ENCODE measurements at places on chromosomes 2 and 18. TPM values are rescaled to one million over a fixed set of nuclear protein-coding genes. Genes with fewer than 3 reads are reported as not detected.

The TEKT4 gene
- not detected for total RNA-seq

The EMILIN2 gene
- 4.6 TPM for total RNA-seq

The PFN4 gene
- total RNA-seq: not detected

The EFHD1 gene
- 4.3 TPM for total RNA-seq

The GPR39 gene
- total RNA-seq: not detected

The HOXD11 gene
- total RNA-seq: not detected

The MCFD2 gene
- 42.4 TPM for total RNA-seq

The CD8B2 gene
- 13.1 TPM for total RNA-seq

The ANKRD30BL gene
- not detected for total RNA-seq

DNA sequence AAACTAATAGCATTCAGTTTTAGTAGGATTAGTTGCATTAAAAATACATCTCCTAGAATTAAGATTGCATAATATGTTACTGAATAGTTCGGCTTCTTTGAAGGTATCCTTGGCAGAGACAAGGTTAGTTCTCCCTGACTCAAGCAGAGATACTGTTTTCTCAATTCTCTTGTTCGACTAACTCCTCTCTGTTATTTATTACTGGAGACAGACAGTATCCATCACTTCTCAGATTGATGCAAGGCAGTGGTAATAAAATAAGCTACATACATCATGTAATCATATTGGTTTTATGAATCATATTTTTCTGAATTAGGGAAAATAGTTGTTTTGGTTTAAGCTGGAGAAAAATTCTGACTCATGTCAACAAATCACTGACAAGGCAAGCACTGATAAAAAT, 134.8 kb downstream of the SLC8A1 start:
- no peak for DNase-seq

- DNase-seq: no peak
Measured at GRCh38 chr2:139773720-139774277, 993.6 kb upstream of the NXPH2 start.

- DNase-seq: no peak
Measured at GRCh38 chr2:201452922-201453643, 1.5 kb downstream of the STRADB start.

DNA sequence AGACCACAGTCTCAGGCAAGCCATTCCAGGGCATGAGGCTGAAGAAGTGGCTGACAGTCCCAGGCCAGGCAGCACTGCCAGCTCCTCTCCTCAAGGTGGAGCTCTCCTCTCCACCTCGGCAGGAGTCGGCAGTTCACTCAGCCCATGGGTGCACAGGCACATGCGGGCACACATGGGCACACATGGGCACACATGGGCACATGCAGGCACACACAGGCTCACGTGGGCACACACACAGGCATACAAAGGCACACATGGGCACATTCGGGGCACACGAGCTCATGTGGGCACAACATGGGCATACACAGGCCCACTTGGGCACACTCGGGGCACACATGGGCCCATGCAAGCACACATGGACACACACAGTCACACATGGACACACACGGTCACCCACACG, 65.3 kb upstream of the TAF1B start:
- DNase-seq: no peak

DNA sequence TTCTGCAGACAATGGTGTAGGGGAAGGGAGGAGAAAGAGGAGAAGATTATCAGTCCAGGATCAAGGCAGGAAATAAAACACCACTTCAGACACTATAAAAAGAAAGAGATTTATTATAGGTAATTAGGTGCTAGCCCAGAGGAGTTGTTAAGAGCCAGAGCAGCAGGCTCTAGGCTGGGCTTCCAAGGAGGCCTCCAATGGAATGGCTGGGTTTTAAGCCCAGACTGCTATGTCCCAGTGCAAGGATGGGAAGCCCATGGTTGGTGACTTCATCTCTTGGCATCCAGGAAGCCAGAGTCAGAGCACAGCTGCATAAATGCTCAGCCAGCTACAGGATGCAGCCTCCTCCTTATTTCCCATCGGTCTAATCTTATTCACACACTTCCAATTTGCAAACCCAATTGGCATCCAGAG, 95.6 kb downstream of the LAMA3 start:
- no peak for DNase-seq

DNA sequence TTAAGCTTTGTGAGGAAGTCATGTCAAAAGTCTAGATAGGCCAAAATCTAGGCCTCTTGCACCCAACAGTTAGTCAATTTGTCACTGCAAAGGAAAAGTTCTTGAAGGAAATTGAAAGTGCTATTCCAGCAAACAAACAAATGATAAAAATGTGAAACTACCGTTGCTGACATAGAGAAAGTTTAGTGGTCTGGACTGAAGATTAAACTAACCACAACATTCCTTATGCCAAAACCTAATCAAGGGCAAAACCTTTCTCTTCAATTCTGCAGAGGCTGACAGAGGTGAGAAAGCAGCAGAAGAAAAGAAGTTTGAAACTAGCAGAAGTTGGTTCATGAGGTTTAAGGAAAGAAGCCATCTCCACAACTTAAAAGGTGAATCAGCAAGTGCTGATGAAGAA, 44.0 kb upstream of the LRRTM4 start:
- DNase-seq: no peak

- no peak for DNase-seq
Measured at GRCh38 chr18:40452599-40452998, 1502.4 kb upstream of the PIK3C3 start.

DNA sequence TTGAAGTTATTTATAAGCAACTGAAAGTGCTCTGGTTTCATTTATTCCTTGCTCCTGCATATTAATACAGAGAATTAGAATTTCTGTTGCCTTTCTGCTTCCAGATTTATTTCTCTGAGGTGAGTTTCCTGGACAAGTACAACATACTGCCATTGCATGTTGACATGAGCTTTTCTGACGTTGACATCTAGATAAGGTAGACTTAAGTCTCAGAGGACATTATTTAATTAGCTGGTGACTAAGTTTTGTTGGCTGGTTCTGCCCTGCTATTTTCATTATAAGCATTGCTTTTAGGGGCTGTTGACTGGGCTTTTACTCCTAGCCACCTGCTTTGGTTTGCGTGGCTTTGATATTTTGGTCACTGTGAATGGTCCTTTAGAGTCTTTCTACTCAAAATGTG, 282.9 kb upstream of the SPRED2 start:
- no peak for DNase-seq

- DNase-seq: no peak
Measured at GRCh38 chr2:152594022-152594766, 123.1 kb downstream of the PRPF40A start.

GRCh38 chr2:157898591-157898996, 22.5 kb upstream of the ACVR1 start:
- DNase-seq: no peak

GRCh38 chr2:70087702-70088597, 673 bp downstream of the PCBP1 start:
- peak; percentile 38 for DNase-seq

GRCh38 chr18:24199372-24199962, 60.6 kb downstream of the CABYR start:
- no peak for DNase-seq

GRCh38 chr2:196103626-196104025, 35.0 kb upstream of the DNAH7 start:
- no peak for DNase-seq

GRCh38 chr2:195410074-195410671, 246.9 kb upstream of the SLC39A10 start:
- DNase-seq: no peak

DNA sequence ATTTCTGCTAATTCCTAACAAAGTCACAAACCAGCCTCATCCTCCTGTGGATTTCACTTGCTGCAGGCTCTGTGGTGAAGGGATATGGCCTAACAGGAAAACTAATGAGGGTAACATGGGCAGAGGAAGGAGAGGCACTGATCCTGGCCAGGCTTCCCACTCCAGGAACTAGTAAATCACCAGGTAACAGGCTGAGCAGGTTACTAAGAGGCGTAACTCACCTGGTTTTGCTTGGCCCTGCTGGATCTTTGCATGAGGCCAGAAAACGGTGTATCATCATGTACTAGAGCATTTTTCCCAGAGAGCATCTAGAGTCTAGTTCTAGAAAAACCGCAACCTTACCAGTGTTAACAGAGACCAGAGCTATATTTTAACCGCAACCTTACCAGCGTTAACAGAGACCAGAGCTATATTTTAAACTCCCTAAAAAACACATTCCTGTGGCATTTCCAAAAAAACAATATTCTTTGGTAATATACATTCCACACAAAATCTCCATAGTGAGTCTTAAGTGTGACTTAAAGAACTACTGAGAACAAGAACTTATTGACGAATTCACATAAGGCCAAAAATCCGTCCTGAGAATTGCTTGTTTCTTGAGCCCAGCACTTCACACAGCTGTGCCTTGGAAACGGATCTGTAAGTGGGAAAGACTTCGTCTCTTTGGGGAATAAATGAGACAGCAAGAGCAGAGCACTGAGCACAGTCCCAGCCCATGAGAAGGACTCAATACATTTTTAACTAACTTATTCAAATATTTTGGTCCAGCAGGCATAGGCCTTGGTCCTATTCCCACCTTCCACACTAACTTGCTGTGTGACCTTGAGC, 43.4 kb downstream of the DPP4 start:
- no peak for DNase-seq

GRCh38 chr2:12162269-12163247, 416.1 kb downstream of the LPIN1 start:
- no peak for DNase-seq

GRCh38 chr2:123597988-123598387, 427.1 kb upstream of the CNTNAP5 start:
- no peak for DNase-seq

- no peak for DNase-seq
Measured at GRCh38 chr18:25561918-25562317, 210.0 kb upstream of the ZNF521 start.

DNA sequence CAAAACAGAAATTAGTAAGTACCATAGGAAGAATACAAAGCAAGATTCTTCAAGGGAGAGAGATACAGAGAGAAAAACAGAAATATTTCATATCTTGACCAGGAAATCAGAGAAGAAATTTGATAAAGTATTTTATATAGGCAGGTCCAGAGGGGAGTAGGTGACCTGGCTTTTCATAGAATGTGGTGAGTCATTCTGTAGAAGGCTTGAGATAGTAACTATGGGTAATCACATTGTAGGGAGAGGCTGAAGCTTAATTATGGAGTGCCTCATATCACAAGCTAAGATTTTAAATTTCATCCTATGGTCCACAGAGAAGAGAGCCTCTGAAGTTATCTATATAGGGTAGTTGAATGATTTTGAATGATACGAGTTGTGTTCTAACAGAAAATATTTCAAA, 195.0 kb upstream of the CYRIA start:
- no peak for DNase-seq

DNA sequence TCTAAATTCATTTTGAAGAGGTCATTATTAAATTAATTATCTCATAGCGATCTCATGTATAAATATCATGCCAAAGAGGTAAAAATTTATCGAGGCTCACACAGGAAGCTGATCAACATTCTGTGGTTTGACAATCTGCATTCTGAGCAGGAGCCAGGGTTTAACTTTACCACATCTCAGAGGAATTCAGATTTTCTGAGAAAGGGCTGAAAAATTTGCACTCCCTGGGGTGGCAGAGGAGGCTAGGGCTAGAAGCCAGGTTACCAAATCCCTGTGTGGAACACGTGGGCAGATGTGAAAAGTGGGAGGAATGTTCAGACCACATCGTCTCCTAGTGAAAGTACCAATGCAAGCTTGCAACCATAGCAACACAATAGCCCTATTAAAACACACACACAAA, 63.5 kb upstream of the CTLA4 start:
- no peak for DNase-seq

DNA sequence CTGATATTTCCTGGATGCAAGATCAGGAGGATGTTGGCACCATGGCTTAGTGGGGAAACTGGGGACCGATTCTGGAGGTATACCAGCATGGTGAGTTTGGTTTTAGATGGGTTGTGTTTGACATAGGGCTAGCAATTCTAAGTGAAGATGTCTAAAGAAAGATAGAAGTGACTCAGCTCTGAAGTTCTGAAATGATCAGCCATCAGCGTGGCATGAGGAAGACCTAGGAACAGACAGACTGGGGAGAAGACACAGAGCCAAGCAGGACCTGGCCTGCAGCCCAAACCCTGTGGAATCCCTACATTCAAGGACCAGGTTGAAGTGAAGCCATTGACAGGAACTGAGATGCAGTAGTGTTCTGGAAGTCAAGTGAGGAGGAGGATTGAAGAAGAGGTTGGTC, 39.8 kb downstream of the HRH4 start:
- no peak for DNase-seq

GRCh38 chr2:223260681-223261080, 208.7 kb downstream of the KCNE4 start:
- DNase-seq: no peak

Measured in naive thymus-derived CD8-positive, alpha-beta T cell (primary cell).